Daoy (cell line): ENCODE measurements at places on chromosomes 4 and X. TPM values are rescaled to one million over a fixed set of nuclear protein-coding genes. Genes with fewer than 3 reads are reported as not detected.

The TLR10 gene
- not detected in 2 replicates for total RNA-seq

The MAGED1 gene
- total RNA-seq, result 105 and 110 TPM in 2 replicates

- no peak for DNase-seq
These were observed 9.4 kb upstream of the ADD1 start for GRCh38 chr4:2834001-2834921.

The ATP2B3 gene
- total RNA-seq, result not detected in 2 replicates
